GM04503 (cell line): ENCODE measurements at places on chromosomes 7 and 10.

DNA sequence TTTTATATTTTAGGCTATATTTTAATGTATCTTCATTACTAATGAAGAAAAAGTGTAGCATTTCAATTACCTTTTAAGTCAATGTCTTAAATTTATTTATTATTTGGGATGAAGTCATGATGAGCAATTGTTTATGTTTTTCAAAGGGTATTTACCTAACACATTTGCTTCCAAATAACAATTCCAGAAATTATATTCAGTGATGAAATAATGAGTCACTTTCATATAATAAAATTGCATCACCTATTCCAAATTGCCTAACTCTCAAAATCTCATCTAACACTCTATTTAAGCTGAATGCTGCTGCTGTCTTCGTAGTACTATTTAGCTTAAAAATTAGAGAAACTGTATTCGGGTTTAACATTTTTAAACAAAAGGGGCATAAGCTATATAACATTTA, 97.7 kb downstream of the PRKG1 start:
- DNase-seq = no peak

GRCh38 chr10:33398796-33399195, 64.3 kb upstream of the NRP1 start:
- DNase-seq = no peak

GRCh38 chr7:28205506-28205905, 24.9 kb upstream of the JAZF1 start:
- DNase-seq = no peak

DNA sequence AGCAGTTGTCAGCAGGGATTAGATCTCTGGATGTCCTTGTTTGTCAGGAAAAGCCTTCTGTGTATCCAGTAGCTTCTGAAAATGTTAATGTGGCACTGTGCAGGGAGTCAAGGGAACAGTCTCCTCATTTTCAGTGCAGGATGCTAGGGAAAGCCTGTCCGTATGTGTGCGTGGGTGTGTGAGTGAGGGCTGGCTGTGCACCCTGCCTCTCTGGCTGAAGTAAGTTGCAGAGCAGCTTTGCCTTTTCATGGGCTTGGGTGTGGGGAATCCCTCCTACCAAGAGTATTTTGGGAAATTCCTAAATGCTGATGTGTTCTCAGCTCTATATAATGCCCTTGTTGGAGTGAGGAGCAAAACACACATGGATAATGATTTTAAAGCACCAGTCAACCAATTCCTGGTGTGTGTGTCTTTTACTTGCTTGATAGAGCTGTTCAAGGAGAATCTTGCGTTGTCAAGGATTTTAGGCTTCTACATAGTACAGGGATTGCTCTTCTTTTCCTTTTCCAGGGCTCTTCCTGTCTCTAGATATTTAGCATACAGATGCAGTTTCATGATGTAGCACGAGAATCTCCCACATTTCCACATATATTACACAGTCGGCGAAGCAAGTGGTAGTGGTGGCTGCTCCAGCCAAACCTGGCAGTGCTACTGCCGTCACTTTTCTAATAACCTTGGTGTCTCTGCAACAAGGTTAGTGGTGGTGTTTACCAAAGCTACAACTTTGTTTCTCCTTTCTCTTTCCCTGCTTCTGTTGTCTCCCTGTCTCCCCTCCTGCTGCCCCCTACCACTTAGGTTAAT, 92.8 kb downstream of the MCU start:
- peak; percentile 67 for DNase-seq

DNA sequence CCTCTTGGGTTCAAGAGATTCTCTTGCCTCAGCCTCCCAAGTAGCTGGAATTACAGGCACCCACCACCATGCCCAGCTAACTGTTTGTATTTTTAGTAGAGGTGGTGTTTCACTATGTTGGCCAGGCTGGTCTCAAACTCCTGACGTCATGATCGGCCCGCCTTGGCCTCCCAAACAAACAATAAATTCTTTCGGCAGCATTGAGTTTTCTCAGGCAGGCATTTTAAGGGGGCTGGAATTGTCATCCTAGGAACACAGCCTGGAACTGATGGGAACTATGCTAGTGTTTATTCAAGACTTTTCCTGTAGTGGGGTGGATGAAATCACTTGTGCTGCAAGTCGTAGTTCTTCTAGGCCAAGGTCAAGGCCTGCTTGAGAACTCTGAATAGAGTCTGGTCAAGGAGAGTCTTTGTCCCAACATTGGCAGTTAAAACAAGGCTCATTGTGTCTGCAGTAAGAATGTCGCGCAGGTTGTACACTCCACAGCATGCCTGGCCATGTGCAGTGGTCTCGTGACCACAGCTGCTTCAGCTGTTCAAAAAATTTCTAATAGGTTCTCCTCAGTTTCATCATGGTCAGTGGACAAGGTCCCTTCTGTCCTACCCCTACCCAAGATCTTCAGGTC, 92.8 kb downstream of the HECW1 start:
- DNase-seq = no peak
